ENCODE measurements at places on chromosomes 5 and 9. TPM values are rescaled to one million over a fixed set of nuclear protein-coding genes. Genes with fewer than 3 reads are reported as not detected.
A peak's percentile ranks its signal among the peaks of the same experiment; 100 is the strongest.

GADD45G gene
- total RNA-seq, result 14.4 TPM

DNA sequence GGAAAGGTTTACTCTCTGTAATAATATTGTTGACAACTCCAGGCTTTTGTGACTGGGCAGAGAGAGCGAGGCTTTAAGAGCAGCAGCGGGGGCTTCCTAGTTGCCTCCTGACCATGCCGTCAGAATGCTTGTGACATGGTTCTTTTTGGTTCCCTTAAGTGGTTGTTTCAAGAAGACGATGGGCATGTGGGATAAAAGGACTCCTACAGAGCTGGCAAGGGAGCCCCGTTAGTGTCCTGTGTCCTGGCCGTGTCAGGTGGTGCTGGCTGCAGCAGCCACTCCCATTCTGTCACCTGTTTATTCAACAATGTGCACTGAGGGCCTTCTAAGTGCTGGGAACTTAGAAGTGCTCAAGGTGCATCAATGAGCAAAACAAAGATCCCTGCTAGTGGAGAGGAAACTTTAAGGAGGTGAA is 19.7 kb downstream of the LCP2 start:
- no peak for DNase-seq

GRCh38 chr9:76592974-76593347 is 134.0 kb downstream of the GCNT1 start:
- no peak for DNase-seq

DNA sequence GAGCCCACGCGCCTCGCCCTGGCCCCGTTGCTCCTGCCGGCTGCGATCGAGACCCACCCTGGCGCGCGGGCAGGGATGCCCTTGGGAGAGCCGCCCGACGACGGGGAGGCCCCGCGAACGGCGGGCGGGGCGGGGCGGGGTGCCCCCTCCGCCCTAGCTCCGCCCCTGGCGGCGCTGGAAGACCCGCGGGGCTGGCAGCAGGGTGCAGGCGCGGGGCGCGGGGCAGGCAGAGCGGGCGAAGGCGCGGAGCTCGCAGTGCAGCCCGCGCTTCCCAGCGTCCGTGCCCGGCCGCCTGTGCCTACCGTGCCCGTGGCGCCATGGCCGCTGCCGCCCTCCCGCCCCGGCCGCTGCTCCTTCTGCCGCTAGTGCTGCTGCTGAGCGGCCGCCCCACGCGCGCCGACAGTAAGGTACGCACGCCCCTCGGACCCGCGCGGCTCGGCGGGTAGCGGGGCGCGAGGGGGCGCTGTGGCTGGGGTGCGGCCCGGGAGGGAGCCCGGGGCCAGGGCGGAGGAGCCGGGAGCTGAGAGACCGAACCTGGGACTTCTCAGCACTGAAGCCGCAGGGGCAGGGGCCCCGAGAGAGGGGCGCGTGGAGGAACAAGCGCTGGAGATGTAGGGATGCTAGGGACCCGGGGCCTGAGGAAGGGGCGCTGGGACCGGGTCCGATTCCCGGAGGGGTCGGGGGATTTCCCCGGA is at the start of gene OLFML2A:
OLFML2A (plus strand) TSS at position 180 of the 695 bp plus-strand sequence; CDS start at position 318, 138 bp downstream.
- DNase-seq, result no peak

- DNase-seq, result no peak
Measured at GRCh38 chr9:133591116-133591910, 17.9 kb downstream of the FAM163B start.

FSD1L gene
- total RNA-seq, result 7.2 TPM

- no peak for DNase-seq
Measured at GRCh38 chr9:134575901-134576176, 65.8 kb upstream of the COL5A1 start.

GRCh38 chr9:133886563-133887501 is 105.3 kb downstream of the VAV2 start:
- DNase-seq, result no peak

CCNG1 gene
- total RNA-seq, result 88.3 TPM

TMC1 gene
- not detected for total RNA-seq

GRCh38 chr5:134738963-134739661 is 764 bp downstream of the CAMLG start:
- DNase-seq, result no peak

PWWP2A gene
- total RNA-seq, result 27.0 TPM

DNA sequence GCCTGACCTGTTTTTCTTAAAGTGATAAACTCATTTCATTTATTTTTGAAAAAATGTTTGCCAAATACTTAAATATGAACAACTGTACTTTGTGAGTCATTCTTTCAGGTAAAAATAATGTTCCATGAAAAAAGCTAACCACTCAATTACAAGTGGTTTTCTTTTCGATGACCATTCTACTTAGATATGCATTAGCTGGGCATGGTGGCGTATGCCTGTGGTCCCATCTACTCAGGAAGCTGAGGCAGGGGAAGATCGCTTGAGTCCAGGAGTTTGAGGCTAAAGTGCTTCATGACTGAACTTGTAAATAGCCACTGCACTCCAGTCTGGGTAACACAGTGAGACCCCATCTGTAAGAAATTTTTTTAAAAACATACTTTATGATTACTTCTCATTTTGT is 4.0 kb upstream of the WDR70 start:
- no peak for DNase-seq

DNA sequence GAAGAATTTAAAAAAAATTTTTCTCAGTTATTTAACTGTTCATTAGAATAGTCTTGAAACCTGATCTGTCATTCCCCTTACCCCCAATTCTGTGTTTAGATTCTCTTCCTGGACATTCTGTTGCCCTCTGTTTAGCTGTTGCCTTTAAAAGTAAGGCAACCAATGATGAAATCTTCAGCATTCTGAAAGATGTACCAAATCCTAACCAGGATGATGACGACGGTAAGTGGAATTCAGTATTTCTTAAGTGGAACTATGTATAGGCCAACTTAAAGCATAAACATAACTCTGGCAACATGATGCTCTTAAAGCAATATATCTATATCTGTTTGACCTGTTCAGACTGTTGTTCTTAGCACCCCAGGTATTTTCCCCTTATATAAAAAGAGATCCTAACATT is 27.2 kb downstream of the NCBP1 start:
- no peak for DNase-seq

GRCh38 chr5:36177715-36178523 is 26.0 kb downstream of the SKP2 start:
- no peak for DNase-seq

IQGAP2 gene
- total RNA-seq, result 42.0 TPM

DNA sequence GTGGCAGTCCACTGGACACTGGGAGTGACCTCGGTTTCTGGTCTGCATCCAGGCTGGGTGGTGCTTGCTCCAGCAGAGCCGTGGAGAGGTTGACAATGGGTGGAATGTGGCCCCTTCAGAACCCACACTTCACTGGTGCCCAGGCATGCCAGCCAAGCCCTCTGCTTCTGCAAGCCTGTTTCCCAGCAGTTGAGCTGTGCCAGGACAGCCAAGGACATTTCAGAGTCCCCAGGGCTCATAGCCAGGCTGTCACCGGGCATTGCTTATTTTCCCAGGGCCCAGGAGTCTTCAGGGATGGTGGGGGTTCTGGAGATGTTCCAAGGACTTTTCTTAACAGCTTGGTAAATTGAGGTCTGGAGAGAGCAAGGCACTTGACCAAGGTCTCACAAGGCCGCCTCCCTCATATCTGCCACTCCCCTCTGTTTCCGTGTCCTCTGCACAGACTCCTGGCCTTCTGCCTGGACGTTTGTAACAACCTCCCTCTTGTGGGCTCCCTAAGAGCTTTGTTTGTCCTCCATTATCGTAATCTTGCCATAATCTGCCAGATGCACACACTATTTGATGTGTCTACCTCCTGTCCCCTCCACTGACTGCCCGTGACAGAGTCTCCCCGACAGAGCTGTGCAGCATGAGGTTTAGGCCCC is 3.8 kb upstream of the NDST1 start:
- DNase-seq, result peak; percentile 91

DNA sequence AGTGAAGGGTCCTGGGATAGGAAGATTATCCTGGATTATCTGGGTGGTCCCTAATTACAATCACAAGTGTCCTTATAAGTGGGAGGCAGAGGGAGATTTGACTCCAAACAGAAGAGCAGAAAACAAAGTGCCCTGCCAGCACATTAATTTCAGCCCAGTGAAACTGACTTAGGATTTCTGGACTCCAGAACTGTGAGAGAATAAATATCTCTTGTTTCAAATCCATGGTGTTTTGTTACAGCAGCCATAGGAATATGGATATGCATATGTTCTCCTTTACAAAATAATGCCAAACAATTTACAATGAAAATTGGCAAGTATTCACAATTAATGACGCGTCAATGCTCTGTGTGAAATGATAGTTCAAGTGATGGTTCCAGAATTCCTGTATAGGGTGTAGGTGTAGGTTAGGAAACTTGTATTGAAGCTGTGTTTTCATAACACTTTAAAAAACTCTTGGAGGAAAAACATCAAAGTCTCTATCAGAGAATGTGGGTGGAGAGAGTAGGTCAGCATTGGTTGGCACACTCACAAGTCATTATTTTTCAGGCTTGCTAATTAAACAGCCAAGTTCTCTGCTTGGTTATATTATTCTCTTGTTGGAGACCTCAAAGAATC is 19.9 kb upstream of the PLPP1 start:
- no peak for DNase-seq

DNA sequence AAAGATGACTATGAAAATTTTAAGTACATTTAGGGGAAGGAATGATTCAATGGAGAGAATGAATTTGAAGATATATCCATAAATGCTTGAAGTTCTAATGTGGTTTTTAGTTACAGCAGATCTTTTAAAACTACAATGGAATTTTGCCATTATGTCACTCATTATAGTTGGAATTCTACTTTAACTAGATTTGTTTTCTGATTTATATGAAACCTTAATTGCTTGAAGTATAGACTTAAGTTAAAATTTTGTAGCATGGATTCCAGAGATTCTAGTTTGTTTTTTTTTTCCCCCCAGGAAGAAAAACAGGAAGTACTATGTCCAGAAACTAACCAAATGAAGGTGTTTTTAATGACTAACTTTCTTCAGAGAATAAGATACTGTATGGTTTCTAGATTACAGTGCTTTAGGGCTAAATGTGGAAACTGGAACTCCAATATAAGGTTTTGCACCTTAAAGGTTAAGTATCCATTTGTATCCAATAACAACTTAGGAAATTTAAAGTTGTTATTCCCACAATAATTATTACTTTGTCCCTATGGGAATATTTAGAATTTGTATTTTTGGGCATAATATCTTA is 70.3 kb downstream of the ZSWIM6 start:
- DNase-seq, result no peak

DNA sequence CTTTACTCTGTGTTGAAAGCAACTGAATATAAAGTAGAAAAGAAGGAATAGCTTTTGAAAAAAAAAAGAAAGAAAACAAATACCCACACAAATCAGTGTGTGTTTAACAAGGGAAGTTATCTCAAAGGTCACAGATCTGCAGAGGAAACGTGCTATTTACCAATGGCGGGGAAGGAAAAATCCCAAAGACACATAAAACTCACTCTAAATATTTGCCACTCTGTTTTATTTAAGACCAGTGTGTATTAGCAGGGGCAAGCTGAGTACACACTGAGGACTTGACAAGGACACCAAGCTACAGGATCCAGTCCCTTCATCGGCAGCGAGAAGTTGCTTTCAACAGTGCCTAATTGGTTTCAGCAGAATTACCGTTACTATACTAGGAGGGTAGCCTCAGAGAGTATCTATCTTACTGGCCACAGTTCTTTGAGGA is 252.5 kb downstream of the DEPDC1B start:
- no peak for DNase-seq

DNA sequence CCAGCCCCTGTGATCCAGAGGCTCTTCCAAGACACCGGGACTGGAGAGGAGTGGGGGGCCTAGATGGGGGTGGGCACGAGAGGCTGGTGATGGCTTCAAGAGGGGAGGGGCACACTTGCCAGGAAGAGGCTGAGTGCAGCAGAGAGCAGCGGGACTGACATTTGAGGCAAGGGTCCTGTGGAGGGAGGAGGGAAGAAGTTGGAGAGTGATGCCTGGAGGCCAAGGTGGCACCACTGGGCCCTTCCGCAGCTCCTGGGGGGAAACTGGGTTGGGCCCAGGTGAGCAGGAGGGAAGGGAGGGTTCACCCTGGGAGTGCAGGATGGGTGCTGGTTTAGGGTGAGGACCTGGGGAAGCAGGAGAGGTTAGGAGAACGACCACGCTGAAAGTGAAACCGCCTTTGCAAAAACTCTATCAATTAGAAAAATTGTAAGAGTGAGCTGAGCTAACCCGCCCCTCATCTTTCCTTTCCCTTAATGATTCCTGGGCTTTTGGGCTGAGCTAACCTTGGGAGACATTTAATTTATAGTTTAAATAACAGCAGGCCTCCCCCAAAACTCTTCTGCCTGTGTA is 26.2 kb downstream of the ABO start:
- DNase-seq, result no peak

IRX2 gene
- 52.1 TPM for total RNA-seq

DNA sequence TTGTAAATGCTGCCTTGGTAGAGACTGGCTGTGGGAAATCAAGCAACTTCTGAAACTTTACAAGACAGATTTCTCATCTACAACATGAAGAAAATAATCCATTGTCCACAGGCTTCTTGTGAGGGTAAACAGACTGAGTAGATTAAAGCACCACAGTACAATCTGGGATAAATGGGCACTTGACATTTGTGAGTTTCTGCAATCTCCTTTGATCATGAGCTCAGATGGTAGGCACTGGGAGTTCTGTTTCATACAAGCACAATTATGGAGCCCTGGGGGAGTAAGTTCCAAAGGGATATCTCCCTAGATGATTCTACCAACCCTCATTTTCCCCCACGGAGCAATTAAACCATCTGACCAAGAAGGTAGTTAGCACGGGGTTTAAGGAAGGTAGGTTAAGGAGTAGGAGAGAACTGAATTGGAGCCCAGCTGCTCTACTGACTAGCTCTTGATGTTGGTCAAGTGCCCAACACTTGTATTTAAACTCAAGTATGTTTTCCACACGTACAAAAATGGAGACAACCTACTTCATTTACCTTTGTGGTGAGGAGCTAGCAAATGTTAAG is 479.5 kb upstream of the TNC start:
- no peak for DNase-seq

DNA sequence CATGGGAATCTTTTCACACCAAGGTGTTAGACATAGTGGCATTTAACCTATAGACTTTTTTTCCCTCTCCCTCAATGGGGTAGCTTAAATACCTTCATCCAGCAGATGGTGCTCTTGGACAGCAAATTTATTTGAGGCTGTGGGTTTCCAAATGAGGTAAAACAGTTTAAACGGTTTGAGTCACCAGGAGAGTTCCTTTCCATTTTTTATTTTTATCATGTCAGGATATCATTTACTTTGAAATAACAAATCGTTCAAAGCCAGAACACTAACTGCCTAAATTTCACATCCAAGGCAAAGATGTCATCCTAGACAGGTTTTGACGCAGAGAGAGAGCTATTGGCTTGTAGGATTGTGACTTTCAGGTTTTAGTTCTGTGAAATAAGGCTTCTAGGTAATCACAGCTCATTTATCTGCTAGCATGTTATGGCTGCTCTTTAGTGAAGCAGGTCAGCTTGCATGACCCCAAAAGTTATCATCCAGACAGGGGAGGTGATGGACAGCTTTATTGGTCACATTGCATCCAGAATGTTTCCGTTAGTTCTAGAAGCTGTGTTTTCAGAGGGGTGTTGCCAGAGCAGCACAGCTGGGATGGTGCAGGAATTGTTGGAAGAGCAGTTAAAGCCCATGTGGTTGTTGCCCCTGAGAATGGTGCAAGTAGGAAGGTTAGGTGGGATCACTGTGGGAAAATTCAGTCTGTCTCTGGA is 69.8 kb downstream of the KDM4C start:
- DNase-seq, result no peak

- no peak for DNase-seq
Measured at GRCh38 chr5:139306628-139307379, 13.3 kb downstream of the MATR3 start.

- no peak for DNase-seq
Measured at GRCh38 chr5:52582313-52582712, 205.4 kb upstream of the ITGA1 start.

GRCh38 chr5:1315018-1315708 is 20.3 kb upstream of the TERT start:
- DNase-seq, result peak; percentile 29

Data from lower lobe of right lung (tissue), 2 donors.